ENCODE measurements at places on chromosomes 7 and 10.

DNA sequence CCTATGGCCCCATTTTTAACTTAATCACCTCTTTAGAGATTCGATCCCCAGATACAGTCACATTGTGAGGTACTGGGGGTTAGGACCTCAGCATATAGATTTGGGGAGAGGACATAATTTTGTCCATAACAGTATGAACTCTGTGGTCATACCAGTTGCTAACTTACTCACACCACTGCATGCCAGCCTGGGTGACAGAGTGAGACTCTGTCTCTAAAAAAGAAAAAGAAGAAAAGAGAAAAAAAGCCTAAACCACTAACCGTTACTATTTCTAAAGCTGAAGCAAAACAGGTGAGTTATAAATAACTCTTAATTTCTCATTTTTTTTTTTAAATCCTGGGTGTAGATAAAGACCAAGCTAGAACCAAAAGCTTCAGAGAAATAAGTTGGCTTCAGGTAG, 155.1 kb upstream of the AUTS2 start:
- DNase-seq: no peak

GRCh38 chr10:66925896-66926715, at the start of gene LRRTM3:
LRRTM3 (plus strand) TSS chr10:66926036.
- DNase-seq: no peak

GRCh38 chr10:83880252-83880791, 259.0 kb upstream of the GHITM start:
- no peak for DNase-seq

GRCh38 chr10:122508021-122508420, 46.7 kb downstream of the HTRA1 start:
- no peak for DNase-seq

- no peak for DNase-seq
These were observed 198.3 kb upstream of the CELF2 start for GRCh38 chr10:10819206-10819856.

- DNase-seq: no peak
These were observed 56.1 kb downstream of the ADCYAP1R1 start for GRCh38 chr7:31108097-31108657.

GRCh38 chr7:81573128-81573527, 196.7 kb downstream of the HGF start:
- DNase-seq: no peak

- DNase-seq: no peak
These were observed 218.2 kb downstream of the ANK3 start for GRCh38 chr10:60171436-60172013.

- peak; percentile 47 for DNase-seq
These were observed 106.2 kb downstream of the SNX10 start for GRCh38 chr7:26397796-26398426.

DNA sequence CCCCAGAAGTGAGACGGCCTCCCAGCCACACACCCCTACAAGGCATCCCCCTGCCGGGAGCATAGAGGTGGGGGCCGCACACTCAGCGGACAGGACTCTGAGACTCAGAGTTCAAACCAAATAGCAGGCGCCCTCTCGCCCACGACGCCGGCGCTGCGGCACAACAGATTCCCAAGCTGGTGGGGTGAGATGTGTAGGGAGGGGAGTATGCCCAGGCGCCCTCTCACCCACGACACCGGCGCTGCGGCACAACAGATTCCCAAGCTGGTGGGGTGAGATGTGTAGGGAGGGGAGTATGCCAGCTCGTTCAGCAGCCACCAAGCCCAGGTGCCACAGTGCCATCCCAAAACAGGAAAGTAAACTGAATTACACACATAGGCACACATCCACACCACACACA, 64.7 kb downstream of the TCERG1L start:
- no peak for DNase-seq

DNA sequence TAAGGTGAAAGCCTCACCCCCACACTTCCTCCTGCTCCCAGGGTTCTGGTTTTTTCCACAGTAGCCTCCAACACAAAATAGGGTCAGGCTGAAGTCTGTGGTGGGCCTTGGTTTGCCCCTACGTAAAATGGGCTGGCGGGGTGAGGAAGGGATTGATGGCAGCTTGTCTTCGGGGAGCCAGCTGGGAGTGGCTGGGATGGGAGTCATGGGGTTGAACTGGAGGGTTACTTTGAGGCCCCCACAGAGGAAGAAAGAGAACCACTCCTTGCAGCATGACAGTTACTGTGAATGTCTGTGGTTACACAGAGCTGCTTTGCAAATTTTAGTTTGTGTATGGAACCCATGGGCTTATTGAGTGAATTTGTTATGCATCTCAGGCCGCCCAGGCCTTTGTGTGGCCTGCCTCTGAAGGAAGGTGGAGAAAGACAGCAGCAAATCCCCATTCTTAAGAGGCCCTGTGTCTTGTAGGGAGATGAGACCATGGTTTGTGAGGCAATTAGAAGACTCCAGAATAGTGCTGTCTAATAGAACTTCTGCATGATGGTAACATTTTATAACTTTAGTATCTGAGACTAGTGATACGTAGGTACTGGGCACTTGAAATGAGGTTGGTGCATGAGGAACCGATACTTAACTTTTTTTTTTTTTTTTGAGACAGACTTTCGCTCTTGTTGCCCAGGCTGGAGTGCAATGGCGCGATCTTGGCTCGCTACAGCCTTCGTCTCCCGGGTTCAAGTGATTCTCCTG, 8.1 kb downstream of the TRIM8 start:
- DNase-seq: peak; percentile 57

DNA sequence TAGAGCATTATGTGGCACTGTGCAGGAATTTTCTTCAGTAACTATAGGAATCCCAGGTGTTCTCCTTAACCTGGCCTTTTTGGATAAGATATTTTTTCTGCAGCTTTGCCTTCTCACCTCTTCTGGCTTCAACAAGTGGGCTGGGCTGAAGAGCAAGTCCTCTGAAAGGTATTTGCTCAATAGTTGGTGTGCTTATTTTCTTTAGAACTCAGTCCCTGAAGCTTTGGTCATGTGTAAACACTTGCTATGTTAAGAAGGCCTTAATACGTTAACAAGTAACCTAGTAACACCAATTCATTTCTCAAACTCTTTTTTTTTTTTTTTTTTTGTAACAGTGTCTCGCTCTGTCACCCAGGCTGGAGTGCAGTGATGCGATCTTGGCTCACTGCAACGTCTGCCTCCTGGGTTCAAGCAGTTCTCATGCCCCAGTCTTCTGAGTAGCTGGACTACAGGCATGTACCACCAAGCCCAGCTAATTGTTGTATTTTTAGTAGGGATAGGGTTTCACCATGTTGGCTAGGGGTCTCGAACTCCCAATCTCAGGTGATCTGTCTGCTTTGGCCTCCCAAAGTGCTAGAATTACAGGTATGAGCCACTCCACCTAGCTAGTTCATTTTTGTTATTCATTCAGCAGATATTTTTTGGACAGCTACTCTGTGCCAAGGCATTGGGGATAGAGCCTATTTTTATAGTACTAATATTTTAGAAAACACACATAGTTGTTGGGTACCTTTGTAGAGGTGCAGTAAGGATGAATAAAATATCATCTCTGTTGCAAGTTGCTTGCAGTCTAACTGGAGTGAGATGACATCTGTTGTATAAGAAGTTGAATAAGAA, 164.6 kb downstream of the SND1 start:
- no peak for DNase-seq

- DNase-seq: no peak
These were observed 33.2 kb upstream of the VCL start for GRCh38 chr10:73964743-73965142.

GRCh38 chr10:11429439-11430052, 181.9 kb downstream of the USP6NL start:
- no peak for DNase-seq

DNA sequence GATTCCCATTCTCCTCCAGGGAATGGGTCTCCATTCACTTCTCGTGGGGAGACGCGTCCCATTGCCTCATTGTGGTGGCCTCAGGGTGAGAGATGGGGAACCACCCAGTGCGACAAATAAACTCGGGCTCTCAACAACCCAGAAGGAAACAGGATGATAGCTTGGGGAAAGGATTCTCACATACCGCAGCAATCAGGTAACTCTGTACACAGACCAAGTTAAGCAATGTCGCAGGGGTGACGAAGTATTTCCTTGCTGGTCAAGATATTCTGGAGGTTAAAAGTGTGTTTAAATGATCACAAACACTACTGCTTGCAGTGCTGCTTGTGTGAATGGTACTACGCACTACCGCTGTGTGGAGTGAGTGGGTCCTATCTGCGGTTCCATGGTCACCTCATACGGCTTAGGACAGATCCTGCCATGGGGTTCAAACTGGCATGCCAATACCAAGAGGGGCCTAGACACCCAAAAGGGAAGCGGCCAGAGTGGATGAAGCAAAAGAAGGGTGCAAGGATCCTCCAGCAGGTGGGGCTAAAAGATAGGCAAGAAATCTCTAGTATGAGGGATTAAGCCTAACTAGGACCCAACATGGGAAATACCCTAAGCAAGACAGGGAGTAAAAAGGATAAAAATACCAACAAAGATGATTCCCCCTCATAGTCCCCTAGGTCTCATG, 143.8 kb upstream of the TMEM106B start:
- peak; percentile 43 for DNase-seq

- DNase-seq: no peak
These were observed 139.4 kb downstream of the SVIL start for GRCh38 chr10:29495366-29495765.

- no peak for DNase-seq
These were observed 74.9 kb downstream of the GFRA1 start for GRCh38 chr10:116197946-116198675.

GRCh38 chr7:41881331-41882130, 178.6 kb upstream of the INHBA start:
- DNase-seq: peak; percentile 94

DNA sequence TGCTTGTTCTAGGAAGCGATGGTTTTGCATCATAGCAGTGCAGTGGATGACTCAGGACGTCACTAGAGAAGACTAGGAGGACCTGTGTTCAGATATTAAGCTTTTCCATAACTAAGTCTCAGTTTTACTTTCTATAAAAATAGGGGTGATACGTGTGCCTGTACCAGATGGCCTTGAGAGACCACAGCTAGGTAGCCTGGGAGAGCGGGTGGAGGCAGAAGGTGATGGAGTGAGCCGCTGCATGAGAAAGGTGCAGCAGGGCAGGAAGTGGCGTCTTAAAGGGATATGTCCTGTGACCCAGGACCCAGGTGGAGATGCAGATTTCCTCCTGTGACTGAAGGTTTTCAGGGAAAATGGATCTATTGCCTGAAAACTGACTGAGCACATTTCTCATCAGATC, 304.9 kb downstream of the CDC14C start:
- no peak for DNase-seq

DNA sequence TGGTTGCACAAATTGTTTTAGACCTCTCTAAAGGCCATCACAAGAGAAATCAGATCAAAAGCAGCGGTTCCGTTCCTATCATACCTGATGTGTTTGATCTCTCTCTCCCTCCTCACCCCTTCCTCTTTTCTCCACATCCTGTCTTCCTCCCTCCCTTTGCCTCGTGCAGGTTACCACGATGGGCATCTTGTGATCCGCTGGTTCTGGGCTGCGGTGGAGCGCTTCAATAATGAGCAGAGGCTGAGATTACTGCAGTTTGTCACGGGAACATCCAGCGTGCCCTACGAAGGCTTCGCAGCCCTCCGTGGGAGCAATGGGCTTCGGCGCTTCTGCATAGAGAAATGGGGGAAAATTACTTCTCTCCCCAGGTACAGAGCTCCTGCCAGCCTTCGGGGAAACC, 28.5 kb upstream of the STK17A start:
- no peak for DNase-seq
